ENCODE measurements at places on chromosomes 3 and 15. TPM values are rescaled to one million over a fixed set of nuclear protein-coding genes. Genes with fewer than 3 reads are reported as not detected.
A peak's percentile ranks its signal among the peaks of the same experiment; 100 is the strongest.

GRCh38 chr15:28900892-28901586 is 15.3 kb downstream of the APBA2 start:
- DNase-seq: no peak

- DNase-seq: no peak
These were observed 25.4 kb downstream of the SLC51A start for GRCh38 chr3:196241704-196242103.

GRCh38 chr15:42121682-42122081 is 27.3 kb upstream of the PLA2G4D start:
- DNase-seq: no peak

The A4GNT gene
- not detected for total RNA-seq

The CLDN18 gene
- not detected for total RNA-seq

The RASL12 gene
- total RNA-seq: 1.5 TPM

- DNase-seq: peak; percentile 87
These were observed at the start of gene CFAP161 for GRCh38 chr15:81133782-81134461. Gene CFAP161, plus strand, starts transcription at chr15:81134270. Its CDS starts 60 bp downstream, at chr15:81134330.

GRCh38 chr3:181173227-181173626 is 183.7 kb upstream of the DNAJC19 start:
- DNase-seq: no peak

GRCh38 chr3:50605901-50606326 is 5.7 kb downstream of the CISH start:
- no peak for DNase-seq

The TMEM62 gene
- 15.8 TPM for total RNA-seq

DNA sequence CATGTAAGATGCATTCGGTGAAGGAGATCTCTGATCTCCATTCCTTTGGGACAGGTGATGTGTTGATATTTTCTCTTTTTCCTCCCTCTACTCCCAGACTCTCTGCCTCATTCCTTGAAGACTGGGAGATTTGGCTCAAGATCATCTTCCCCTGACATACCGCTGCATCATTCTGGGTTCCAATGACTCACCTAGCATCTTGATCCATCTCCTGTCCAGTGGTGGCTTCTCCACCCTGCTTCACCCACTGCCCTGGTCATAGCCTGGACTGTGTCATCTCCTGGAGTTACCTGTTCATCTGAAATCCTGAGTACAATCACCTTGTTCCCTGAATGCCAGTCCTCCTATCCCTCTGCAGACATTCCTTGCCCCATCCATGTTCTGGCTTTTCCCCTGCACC is 57.4 kb upstream of the TRAK1 start:
- no peak for DNase-seq

The MINAR1 gene
- total RNA-seq: 1.9 TPM

DNA sequence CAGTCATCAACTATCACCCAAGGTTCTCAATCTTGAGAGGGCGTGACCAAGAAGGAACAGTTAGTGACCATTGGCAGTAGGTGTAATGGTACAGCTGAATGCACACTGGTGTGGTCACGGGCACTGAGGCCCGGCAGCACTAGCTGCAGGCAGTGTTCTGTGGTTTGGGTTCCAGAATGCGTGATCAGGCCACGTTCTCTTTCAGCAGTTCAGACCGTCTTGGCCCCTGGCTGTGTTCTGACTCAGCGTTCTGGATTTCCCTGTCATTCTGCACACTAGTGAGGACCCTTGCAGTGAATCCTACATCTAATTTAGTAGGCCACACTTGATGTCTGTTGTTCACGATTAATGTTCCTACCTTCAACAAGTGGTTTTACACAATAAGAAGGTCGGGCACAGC is 220.5 kb upstream of the SLCO3A1 start:
- no peak for DNase-seq

DNA sequence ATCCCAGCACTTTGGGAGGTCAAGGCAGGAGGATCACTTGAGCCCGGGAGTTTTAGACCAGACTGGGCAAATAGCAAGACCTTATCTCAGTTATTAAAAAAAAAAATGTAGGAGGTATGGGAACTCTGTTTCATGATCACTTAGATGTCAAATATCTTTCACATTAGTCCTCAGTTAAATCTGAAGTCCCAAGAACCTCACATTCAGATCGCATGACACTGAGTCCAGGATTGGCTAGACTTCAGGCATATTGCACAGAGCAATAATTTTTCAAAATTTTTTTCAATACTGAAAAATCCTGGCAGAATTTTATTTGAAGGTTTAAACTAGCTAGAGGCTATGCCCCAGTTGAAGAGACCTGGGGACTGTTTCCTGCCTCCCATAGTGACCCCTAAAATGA is 56.3 kb upstream of the ZNF148 start:
- no peak for DNase-seq

DNA sequence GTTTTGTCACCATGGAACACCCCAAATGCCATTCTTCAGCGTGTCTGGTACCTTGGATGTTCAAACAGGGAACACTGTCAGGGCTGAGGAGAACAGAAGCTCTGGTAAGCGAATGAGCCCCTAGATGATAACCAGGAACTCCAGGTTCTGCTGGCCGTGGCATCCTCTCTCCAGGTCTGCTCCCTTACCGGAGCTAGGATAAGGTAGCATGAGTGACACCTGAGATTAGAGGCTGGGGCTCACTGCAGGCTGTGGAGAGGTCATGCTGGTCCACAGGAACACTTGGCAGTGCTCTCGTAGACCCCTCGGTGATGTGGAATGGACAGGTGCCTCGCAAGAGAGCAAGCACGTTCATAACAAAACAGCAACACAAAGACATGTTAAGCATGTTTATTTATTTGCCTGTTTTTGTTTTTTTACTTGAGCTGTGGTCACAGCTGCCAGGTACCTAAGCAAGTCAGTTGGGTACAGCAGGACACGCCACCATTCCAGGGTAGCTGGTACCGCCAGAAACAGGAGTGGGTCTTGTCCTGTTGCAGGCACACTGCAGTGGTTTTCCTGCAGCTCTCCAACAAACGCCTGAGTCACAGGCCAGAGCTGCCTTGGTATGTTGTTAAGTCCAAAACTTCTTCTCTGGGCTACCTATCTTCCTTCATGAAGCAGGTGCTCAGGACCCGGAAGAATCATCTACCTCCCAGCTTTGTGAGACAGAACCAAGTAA is 4.6 kb downstream of the RBM15B start:
- DNase-seq: no peak

The ANKRD63 gene
- total RNA-seq: not detected

The NANOGP8 gene
- total RNA-seq: 0.34 TPM
